Muscle of leg (tissue), 16 donors: ENCODE measurements at places on chromosomes 3 and 15.

DNA sequence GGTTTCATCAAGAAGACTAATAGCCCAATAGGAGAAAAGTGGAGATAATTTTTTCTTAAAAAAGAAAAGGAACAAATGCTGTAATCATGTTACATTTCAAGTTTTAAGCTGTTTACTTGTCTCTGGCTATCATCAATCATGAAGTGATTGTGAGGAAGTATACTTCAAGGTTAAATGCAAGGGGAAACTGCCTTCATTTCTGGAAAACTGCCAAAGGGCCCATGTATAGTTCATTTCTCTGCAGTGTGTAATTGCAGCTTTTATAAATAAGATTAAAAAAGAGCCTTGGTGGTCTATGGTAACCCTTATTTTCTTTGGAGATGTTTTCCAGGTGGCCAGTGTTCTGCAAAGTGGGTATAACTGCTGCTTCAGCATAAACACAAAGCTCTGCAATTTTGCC lies 101.9 kb downstream of the GRM7 start:
- DNase-seq = no peak

DNA sequence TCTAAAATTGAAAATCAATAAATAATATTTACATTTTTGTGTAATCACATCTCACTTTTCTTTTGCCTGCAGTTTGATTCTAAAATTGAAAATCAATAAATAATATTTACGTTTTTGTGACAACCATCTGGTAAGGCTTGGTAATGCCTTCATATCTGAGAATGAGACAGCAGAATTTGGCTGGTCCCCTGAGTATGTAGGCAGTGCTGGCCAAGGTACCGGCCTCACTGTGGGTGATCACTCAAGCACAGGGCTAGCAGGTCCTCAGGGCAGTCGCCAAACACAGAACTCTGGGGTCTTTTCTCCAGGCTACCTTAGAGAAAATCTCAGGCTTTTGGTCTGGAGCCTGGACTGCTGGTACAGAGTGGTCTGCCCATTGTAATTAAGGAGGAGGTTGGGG lies 26.2 kb downstream of the RTP3 start:
- no peak for DNase-seq

- DNase-seq = peak; percentile 78
Measured at GRCh38 chr3:148847351-148847750, 17.7 kb upstream of the CPA3 start.

DNA sequence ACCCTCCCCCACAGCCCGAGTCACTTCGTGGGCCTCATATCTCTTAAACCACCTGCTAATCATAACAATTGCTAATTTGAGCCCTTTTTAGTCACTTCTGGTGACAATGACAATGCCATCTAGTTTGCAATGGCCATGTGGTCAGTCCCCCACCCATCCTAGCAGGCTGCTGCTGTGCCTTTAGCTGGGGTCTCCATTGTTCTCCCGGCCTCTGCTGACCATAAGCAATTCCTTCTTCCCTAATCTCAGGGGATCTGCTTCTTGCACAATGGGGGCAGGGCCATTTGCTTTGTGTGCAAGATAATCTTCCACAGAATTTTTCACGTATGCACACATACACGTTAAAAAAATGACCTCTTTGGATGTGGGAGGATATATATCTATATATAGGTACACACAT lies 406.1 kb upstream of the ONECUT1 start:
- no peak for DNase-seq
